ENCODE measurements at places on chromosomes 12 and 14.

GRCh38 chr12:50017641-50018040, 7.7 kb downstream of the RACGAP1 start:
- no peak for DNase-seq

- no peak for DNase-seq
These were observed 985.3 kb upstream of the FLRT2 start for GRCh38 chr14:84544486-84545131.

DNA sequence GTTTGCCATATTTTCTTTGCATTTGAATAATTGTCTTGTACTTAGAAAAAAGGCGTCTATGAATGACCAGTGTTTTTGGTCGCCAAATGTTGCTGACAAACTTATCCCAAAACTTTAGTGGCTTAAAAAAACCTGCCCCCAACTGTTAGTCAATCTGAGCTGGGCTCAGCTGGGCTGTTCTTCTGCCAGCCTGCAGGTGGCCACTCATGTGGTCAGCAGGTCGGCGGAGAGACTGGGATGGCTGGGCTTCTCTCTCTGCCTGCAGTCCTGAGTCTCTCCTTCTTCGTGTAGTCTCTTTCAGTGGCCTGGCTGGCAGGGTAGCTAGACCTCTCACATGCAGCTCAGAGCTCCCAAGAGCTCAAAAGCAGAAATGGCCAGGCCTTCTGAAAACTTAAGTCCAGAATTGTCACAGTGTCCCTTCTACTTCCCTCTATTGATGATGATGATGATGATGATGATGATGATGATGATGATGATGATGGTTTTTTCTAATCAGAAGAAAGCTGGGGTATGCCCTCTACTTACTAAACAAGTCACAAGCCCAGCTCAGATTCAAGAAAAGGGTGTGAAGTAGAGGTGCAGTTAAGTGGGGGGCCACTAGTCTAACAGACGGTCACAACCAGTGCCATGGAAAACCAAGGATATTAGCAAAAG, 87.9 kb downstream of the PTPN11 start:
- DNase-seq = no peak

GRCh38 chr12:62844915-62845314, 90.0 kb downstream of the PPM1H start:
- DNase-seq = no peak

GRCh38 chr14:81555051-81555450, 21.4 kb upstream of the SEL1L start:
- DNase-seq = no peak

- DNase-seq = no peak
These were observed 42.3 kb downstream of the DPF3 start for GRCh38 chr14:72851635-72852034.

DNA sequence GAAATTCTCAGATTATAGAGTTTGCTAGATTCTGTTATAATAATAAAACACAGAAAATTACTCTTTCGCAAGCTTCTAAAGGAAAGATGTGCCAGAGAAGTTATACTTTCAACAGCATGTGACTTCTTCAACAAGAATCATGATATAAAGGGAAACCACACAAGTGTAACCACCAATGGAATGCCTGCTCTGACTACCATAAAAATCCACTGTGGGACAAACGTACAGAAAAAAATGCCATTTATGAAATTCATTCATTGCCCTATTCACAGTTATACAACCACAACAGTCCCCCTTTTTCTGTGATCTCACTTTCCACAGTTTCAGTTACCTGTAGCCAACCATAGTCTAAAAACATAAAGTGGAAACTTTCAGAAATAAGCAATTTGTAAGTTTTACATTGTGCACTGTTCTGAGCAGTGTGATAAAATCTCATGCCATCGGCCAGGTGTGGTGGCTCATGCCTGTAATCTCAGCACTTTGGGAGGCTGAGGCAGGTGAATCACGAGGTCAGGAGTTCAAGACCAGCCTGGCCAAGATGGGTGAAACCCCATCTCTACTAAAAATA, 3.2 kb downstream of the CATSPERB start:
- no peak for DNase-seq

- DNase-seq = no peak
These were observed 339.3 kb downstream of the BCL11B start for GRCh38 chr14:98932431-98933325.

DNA sequence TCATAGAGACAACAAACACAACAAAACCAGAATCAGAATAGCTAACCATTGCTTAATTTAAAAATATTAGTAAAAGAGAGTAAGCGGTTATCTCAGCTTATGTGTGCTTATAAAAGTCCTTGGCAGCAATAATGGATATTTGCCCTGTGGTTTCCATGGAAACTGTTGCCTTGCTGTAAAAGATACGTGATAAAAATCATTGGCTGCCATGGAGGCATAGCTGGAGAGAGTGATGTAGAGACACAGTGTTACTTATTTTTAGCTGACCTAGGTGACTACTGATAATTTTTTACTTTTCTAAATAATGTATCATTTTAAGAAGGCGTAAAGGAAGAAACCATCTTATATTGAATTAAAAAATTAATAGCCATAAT, 92.9 kb downstream of the ERC1 start:
- DNase-seq = no peak

DNA sequence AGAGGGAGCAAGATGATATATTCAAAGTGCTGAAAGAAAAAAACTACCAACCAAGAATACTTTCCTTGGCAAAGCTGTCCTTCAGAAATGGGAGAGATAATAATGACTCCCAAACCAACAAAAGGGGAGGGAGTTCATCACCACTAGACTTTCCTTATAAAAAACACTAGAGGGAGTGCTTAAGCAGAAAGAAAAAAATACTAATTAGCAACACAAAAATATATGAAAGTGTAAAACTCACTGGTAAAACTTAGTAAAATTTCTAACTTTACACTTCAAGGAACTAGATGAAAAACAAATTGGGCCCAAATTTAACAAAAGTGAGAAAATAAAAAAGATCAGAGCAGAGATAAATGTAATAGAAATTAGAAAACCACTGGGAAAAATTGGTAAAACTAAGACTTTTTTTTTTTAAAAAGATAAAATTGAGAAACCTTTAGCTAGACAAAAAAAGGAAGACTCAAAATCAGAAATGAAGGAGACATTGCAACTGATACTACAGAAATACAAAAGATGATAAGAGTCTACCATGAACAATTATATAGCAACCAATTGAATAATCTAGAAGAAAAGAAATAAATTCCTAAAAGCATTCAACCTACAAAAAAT, 60.4 kb upstream of the FAR2 start:
- DNase-seq = no peak

DNA sequence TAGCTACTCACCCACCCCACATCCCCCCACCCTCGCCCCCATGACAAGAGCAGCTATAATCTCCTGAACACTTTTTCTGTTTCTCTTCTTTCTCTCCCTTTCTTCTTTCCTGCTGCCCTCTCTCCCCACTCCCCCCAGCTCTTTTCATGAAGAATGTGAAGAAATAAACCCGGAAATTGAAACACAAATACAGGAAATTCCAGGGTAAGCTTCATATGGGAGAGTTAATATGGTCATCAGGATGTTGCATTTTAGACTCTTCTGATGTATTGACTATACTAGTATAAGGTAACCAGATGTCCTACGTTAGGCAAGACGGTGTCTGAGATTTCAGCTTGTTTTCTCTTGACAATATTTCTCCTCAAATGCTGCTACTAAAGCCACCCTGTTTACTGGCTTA, 41.6 kb upstream of the LRIG3 start:
- no peak for DNase-seq

- DNase-seq = no peak
These were observed 77.6 kb downstream of the ZFP36L1 start for GRCh38 chr14:68714991-68715924.

DNA sequence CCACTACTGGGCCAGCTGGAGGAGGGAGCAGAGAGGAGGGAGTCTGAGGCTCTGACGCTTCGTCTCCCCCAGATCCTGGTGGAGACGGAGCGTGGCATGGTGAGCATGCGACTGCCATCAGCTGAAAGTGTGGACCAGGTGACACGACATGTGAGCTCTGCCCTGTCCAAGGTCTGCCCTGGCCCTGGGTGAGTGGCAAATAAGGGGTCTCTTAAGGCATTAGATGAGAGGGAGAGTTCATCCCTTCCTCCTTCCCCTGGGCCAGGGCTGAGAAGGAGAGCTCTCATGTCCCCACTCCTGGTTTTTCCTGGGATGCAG, 2.5 kb downstream of the CARMIL3 start:
- DNase-seq = no peak

GRCh38 chr14:74242780-74243042, 3.5 kb downstream of the VSX2 start:
- no peak for DNase-seq

- DNase-seq = no peak
These were observed 18.5 kb downstream of the TESC start for GRCh38 chr12:117080661-117081144.

- DNase-seq = no peak
These were observed 1087.8 kb upstream of the TMEM132C start for GRCh38 chr12:127179176-127179575.

GRCh38 chr12:109637348-109637747, 63.8 kb downstream of the MVK start:
- no peak for DNase-seq

DNA sequence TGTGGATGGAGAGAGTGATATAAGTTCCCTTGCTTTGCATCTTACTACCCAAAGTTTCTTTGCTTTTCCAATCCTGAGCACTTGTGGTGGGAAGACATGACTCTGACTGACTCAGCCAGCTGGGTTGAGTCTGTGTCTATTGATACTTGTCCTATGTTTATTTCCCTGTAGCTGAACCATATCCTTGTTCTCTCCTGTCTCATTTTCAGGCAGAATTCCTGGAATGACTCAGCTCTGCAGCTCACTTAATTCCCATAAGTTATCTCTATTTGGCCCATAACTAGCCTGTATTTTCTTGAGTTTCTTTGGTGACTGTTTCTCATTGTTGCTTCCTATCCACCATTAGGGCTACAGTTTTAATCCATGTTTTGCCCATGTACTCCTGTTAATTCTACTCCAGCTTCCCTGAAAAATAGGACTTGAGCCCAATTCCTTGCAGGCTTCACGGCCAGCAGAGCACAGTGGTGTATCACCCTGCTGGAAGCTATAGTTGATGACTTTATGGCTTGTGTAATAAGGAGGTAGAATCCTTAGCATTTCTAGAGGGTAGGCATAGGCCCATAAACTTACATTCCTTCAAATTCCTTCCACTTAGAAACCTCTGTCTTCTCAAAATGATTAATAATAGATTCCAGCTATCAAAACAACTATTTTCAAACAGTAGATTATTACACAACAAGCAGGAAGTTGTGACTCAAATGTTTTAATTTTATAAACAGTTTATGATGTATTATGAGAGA, 183.1 kb downstream of the TMTC3 start:
- no peak for DNase-seq

DNA sequence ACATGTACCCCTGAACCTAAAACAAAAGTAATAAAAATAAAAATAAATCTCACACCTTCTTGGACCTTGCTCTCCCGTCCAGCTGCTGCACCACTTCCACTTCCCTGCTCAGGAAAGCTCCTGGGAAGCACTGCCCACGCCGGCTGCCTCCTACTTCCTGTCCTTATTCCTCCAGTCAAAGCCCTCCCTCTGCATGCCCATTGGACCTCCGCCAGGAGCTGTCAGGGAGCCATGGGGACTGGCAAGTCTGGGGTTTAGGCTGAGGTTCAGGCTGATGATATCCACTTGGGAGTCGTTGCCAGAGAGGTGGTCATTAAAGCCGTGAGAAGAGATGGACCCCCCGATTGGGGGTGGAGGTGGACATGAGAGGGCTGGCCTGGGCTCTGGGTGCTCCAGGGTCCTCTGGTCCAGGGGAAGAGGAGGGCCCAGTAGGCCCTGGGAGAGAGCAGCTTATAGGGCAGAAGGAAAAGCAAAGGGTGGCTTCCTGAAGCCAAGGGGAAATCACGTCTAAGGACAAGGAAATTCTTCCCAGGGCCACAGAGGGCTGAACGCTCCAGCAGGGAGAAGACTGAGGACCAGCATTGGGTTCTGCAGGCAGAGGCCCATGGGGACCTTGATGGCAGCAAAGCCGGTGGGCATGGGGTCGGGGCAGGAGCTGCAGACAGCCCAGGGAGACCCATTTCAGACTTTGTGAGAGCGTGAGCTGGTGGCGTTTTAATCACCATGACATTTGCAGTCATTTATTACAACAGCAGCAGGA, 78.7 kb downstream of the FZD10 start:
- DNase-seq = no peak

DNA sequence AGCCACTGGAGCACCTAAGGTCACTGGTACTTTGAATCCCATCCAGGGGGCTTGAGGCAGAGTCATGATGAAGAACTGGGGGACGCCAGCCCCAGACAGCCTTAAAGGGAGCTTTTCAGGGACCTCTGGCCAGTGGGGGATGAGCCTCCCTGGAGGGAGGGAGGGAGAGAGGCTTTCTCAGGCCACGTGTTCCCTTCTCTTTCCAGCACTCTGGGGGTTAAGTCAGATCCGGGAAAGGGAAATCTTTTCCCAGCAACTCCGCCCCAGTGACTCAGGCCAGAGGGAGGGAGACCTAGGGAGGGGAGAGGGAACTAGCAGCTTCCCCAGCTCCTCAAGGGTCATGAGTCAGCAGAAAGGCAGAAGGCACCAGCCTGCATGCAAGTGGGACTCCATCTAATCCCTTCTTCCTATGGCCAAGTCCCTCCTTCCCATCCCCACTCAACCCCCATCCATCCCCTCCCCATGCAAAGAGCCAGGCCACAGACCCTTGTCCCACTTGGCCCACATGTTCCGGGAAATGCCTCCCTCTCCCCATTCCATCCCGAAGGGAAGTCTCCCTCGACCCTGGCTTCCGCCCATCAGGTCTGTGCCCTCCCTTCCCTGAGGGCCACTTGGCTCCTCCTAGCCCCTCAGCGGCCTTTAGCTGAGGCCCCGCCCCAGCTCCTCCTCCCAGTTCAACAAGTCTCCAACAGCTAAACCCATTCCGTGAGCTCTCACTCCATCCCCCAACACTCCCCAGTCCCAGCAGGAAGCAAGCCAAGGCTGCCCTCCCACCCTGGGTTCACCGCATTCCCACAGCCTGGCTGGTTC, 5.6 kb downstream of the TNFRSF1A start:
- DNase-seq = no peak

GRCh38 chr14:23544511-23545447, 6.8 kb downstream of the ZFHX2 start:
- no peak for DNase-seq

- no peak for DNase-seq
These were observed 3.6 kb upstream of the FOS start for GRCh38 chr14:75274899-75275569.

- no peak for DNase-seq
These were observed 25.0 kb upstream of the GSG1 start for GRCh38 chr12:13128291-13128965.

DNA sequence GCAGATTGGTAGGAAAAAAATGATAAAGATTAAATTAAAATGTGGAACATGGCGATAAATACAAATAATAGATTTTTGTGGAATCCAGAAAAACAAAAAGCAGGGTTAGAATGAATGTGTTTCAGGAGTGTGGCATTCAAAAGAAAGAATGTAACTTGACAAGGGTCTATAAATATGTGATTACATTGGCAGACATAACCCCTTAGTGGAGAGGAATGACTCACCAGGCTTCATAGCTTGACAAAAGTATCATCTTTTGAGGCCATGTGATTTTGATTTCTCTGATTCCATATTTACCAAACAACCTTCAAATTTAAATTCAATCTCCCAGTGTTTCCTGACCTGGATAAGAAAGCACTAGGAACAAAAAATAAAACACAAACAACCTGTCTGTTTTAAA, 24.4 kb upstream of the MGST1 start:
- DNase-seq = no peak

GRCh38 chr14:75976826-75977581, 4.8 kb downstream of the TGFB3 start:
- no peak for DNase-seq

GRCh38 chr14:49160983-49161382, 425.2 kb downstream of the RPS29 start:
- no peak for DNase-seq

Data from stimulated activated CD4-positive, alpha-beta T cell treated with anti-CD3 and anti-CD28 coated beads, Interleukin-1b, Interleukin-23, amount 100 ng/mL, for 1 hour (primary cell).